Activated naive CD4-positive, alpha-beta T cell treated with anti-CD3 and anti-CD28 coated beads, Interleukin-2, amount 50 U/mL, for 16 hours (primary cell): ENCODE measurements at places on chromosomes 16 and 17.

DNA sequence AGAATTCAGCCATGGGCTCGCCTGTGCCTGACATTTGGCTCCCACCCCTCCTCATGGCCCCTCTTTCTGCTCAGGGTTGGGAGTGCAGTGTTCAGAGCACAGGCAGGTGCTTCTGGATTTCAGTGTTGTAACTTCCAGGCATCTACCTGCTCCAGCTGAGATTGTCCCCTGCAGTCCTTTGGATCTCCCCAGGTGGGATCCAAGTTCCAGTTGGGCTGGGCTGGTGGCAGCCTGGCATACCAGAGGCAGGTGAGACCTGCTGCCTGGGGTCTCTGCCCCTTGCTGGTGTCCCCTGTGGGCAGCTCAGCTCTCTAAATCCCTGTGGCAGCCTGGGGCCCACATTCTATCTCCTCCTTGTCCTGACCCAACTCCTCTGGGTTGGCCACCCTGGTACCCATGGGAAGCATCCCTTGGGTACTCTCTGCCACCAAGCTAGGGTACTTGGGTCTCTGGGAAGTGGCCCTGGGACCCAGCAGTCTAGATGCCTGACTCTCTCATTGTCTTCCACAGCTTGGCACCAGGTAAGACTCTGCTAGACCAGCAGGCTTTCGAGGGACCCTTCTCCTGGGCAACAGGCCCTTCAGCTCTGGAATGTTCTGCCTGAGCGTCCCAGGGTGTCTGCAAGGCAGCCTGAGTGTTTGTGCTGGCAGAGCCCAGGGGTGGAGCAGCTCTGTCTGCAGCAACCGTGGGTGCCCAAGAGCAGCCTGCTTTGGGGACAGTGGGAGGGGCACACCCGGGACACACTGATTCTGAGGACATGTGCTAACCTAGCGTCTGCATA lies 42.5 kb downstream of the DNAH17 start:
- no peak for DNase-seq

- DNase-seq, result no peak
Observed at GRCh38 chr17:65434878-65435277, 126.6 kb downstream of the AXIN2 start.

DNA sequence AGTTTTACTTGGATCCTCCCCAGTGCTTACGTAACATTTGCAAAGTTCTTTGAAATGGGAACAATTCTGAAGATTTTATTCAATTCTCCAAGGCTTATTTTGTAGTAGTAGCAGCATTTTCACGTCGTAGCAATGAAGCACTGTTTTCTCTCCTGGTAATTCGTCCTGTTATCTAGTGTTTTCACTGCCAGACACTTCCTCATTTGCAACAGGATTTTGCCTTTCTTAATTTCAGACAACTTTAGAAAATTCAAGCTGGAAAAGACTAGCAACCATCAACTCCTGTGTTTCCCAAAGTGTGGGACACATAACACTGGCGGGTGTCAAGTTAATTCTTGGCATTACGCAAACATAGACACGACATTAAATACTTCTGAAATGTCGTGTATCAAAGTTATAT lies 131.6 kb downstream of the CHD9NB start:
- DNase-seq, result no peak

DNA sequence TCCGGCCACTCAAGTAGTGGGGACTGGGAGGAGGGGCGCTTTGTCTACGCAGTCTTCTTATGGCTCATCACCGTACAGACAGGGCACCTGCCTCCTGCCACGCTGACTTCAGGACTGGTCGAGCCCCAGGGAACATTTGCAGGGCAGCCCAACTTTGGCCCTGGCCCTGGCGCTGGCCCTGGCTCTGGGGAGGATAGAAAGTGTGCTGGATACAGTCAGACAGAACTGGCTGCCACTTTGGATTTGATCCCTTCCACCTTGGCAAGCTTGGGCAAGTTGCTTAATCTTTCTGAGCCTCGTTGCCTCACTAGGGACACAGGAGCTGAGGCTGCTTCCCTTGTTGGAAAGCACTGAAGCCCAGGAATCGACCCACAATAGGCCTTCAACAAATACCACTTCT lies 13.6 kb downstream of the LGALS9 start:
- no peak for DNase-seq

DNA sequence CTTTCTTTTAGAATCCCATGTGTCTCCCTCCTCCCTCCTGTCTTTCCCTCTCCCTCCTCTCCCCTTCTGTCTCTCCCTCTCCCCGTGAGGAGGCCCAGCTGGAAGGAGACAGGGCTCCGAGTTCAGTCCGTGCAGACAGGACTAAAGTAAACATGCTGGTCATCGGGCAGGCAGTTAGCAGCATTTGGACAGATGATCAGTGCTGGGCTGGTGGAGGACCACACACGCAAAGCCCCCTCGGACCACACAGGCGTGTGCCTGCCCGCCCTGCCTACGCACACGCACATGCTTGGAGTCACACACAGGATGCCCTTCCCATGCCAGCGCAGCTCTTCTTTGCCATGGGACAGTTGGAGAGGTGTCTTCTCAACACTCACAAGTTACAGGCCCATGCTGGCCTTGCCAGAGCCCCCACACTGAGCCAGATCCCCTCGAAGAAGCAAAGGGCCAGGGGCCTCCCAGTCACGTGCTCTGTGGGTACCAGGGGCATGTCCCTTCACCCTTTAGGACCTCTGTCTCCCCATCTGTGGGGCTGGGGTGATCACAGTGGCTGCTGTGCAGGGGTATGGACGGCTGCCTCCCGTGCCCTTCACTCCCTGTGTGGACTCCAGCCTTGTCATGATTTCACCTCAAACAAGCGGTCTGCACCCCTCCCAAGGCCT lies 215.7 kb upstream of the FOXF1 start:
- no peak for DNase-seq

DNA sequence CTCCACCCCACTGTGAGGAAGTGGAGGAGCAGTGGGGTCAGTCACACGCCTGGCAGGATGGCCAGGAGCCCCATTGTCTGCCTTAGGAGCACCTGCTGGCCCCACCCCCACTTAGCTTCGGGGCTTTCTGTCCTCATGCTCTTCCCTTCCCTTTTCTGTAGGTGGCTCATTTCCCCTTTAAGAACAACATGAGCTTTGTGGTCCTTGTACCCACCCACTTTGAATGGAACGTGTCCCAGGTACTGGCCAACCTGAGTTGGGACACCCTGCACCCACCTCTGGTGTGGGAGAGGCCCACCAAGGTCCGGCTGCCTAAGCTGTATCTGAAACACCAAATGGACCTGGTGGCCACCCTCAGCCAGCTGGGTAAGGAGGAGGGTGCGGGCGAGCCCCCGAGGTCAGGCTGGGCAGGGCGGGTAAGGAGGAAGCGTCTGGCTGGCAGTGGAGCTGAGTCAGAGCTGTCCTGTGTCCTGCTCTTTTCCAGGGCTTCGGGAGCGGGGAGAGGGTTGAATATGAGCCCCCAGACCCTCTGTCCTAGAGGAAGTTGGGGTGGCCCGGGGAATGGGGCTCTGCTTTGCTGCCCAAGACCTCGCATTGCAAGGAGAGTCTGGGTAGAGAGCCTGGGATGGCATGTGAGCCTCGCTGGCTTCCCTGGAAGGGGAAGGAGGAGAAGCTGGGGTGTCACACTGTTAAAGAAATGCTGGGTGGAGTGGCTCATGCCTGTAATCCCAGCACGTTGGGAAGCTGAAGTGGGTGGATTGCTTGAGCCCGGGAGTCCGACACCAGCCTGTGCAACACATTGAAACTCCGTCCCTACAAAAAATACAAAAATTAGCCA lies 9.2 kb upstream of the SERPINF1 start:
- DNase-seq, result no peak

- DNase-seq, result no peak
Observed at GRCh38 chr16:57669476-57670162, 1.5 kb downstream of the ADGRG3 start.
